ENCODE measurements at places on chromosomes 5 and 9. TPM values are rescaled to one million over a fixed set of nuclear protein-coding genes. Genes with fewer than 3 reads are reported as not detected.

EXOC3 gene
- total RNA-seq, result 71.5 TPM

NEURL1B gene
- 42.6 TPM for total RNA-seq

CANX gene
- 824 TPM for total RNA-seq

TMEM252 gene
- 111 TPM for total RNA-seq

HTR4 gene
- total RNA-seq, result 0.22 TPM

ANAPC2 gene
- 57.2 TPM for total RNA-seq

DNA sequence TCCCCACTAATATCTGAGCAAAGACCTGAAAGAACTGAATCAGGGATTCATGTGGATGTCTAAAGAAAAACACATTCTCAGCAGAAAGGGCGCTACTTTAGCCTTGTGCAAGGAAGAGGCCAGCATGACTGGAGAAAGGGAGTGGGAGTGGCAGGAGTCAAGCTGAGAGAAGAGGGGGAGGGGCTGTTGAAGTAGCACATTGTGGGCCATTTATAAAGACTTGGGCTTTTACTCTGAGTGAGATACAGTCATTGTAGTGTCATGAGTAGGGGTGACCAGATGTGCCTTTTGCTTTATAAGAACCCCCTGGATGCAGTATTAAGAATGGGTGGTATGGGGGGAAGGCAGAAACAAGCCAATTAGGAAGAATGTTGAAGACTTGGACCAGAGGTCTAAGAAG lies 452.8 kb downstream of the ENC1 start:
- H3K4me3 ChIP-seq, result no peak overlapping the region
- H3K27ac ChIP-seq, result no peak overlapping the region
- no peaks in the 10 kb centered on the region for H3K27me3 ChIP-seq
- H3K4me1 ChIP-seq, result no peaks in the 10 kb centered on the region

- H3K27me3 ChIP-seq, result no peaks in the 10 kb centered on the region
- H3K36me3 ChIP-seq, result peaks cover 20% of the 10 kb centered on the region
- no peak overlapping the region for H3K4me3 ChIP-seq
- no peak overlapping the region for H3K27ac ChIP-seq
Measured at GRCh38 chr5:80437326-80437725, 29.5 kb downstream of the ZFYVE16 start.

DNA sequence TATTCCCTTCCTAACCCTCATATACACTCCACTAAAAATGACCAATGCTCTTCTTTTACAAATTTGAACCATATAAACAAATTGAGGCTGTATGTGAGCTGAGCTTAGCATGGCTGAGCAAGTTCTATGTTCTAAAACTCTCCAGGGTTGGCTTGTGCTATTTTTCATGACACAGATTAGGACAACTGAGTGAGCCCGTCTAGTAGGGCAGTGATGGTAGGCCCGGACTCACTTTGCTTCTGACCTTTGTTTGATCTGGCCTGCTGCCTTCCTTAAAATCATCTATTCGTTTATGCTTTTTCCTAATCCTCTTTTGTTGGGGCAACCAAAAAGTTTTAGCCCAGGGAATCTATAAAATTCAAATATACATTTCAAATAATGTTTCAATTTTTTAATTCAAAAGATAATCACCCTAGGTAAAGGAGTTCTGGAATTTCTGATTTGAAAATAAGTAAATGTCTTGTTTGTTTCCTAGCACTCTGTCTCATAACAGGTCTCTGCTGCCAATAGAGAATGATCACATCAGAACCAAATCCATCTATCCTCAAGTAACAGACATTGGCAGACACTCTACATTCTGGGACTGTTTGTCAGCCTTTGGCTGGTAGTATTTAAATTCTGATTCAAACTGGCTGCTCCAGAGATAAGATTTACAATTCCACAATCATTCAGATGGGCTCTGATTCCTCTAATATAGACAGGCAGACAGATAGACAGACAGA lies 217.0 kb upstream of the TARS1 start:
- no peak overlapping the region for H3K27ac ChIP-seq
- no peaks in the 10 kb centered on the region for H3K4me1 ChIP-seq
- no peaks in the 10 kb centered on the region for H3K27me3 ChIP-seq

GRCh38 chr9:86965636-86966395 lies 18.5 kb upstream of the GAS1 start:
- H3K4me1 ChIP-seq, result no peaks in the 10 kb centered on the region
- no peaks in the 10 kb centered on the region for H3K36me3 ChIP-seq
- no peak for DNase-seq

GRCh38 chr5:132022737-132023136 lies 11.3 kb upstream of the ACSL6 start:
- no peaks in the 10 kb centered on the region for H3K36me3 ChIP-seq
- no peak overlapping the region for H3K27ac ChIP-seq
- no peaks in the 10 kb centered on the region for H3K4me1 ChIP-seq
- DNase-seq, result no peak
- H3K27me3 ChIP-seq, result no peaks in the 10 kb centered on the region

Data from kidney (tissue), 22 donors.